ENCODE measurements at places on chromosomes 1 and 21.

DNA sequence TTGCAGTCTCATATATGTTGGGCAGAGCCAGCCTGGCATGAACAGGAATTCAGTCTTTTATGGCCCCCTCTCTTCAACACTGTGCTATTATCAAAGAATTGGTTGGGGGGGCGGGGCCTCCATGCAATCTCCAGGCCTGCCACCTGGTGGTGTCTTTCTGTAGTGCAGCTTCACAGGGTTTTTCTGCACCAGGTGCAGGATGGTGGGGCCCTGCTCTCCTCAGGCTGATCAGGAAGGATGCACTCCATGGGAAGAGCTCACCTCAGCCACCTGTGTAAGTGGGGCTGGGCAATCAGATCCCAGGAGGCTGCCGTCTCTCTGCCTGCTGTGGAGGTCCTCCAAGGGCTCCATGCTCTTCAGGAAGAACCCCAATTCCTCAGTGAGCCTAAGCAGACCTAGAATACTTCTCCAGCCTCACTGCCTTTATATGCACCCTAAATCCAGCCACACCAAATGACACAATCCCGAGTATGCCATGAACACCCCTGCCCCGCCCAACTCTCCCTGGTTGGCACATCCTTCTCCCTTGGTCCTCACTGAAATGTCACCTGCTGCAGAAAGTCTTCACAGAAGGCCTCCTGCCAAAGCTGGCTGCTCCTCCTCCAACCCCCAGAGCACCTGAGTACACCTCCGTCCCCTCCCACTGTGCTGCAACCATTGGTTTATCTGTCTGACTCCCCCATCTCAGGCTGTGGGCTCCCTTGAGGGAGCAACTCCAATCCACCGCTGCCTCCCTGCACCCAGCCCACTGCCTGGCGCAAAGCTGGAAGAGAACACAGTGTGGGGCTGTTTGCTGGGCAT, 16.5 kb downstream of the STK40 start:
- peak; percentile 25 for DNase-seq

GRCh38 chr1:246012341-246012740, 494.7 kb downstream of the SMYD3 start:
- DNase-seq: peak; percentile 30

- DNase-seq: no peak
Measured at GRCh38 chr21:39071623-39072214, 111.5 kb downstream of the PSMG1 start.

DNA sequence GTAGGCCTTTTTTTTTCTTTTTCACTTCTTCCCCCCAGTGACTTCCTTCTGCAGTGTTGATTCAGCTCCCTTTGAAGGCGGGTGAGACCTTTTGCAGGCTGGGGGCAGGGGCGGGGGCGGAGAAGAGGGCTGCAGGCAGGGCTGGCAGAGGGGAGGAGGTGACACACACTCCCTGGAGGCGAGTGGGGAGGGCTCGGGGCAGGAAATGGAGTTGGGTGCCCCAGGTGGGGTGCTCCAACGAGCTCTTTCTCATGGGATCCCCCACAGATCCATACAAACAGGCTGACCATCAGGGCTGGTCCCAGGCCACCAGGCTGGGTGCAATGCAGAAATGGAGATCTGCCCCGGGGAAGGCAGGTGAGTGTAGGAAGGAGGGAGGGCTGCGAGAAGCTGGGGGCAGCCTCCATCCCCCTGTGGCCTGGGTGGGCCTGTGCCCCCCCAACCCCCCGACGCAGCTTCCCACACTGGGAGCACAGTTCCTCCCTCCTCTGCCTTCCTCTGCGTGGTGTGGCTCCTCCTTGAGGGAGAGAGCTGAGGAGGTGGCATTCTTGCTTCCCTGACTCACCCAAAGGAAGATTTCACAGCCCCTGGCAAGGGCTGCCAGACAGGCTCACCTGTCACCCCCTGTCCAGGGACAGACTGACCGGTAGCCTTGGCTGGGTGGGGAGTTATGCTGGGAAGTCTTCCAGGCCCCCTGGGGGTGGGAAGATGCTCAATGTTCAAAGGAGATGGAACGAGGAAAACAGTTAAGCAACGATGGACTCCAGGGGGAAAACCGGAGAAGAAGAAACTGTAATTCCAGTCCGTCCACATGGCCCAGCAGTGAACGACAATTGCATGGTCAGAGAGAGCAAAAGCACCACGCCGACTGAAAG, 7.1 kb upstream of the ITGB2 start:
- DNase-seq: peak; percentile 96

- no peak for DNase-seq
Measured at GRCh38 chr21:33938381-33938780, 22.8 kb upstream of the ATP5PO start.

- no peak for DNase-seq
Measured at GRCh38 chr1:208931936-208932335, 651.6 kb upstream of the CAMK1G start.

- no peak for DNase-seq
Measured at GRCh38 chr21:30561957-30562356, 843 bp upstream of the KRTAP19-7 start.

GRCh38 chr1:186568221-186568620, 107.3 kb upstream of the PDC start:
- DNase-seq: no peak

GRCh38 chr1:156926175-156926574, 5.7 kb downstream of the LRRC71 start:
- DNase-seq: no peak

DNA sequence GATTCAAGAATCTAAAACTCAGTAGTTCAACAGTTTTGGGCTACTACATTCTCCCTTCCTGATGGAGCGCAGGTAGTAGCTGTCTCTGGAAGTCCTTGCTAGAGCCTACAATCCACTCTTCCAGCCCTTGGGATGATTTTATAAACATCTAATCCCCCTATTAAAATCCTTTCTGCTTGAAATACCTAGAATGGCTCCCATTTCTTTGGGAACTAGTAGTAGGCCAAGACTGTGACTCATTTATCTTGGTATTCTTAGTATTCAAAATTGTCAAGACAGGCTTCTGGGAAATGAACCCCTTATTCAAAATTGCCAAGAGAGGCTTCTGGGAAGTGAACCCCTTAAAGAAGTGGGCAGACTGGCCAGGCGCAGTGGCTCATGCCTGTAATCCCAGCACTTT, 142.5 kb upstream of the FGGY start:
- no peak for DNase-seq

GRCh38 chr1:28110555-28110954, 22.1 kb upstream of the EYA3 start:
- DNase-seq: peak; percentile 36

DNA sequence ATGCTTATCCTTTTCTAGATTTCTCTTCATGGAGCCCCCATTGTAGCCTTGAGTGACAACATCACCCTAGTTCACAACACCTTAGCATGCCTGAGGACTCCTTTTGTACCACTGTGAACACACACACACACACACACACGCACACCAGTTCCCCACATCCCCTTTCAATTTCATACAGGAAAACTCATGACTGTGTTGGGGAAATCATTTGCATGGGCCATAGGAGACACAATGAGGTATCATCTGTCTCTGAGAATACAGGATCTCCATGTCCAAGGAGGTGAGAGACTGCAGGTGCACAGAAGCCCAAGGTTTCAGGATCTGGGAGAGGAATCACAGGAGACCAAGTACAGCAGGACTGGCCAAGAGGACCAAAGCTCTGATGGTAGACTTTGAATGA, 119.7 kb downstream of the TPTE start:
- DNase-seq: no peak

GRCh38 chr1:241640867-241641622, 876 bp upstream of the CHML start:
- no peak for DNase-seq

- no peak for DNase-seq
Measured at GRCh38 chr1:208120431-208120790, 123.8 kb downstream of the PLXNA2 start.

- no peak for DNase-seq
Measured at GRCh38 chr1:165241321-165241720, 115.2 kb downstream of the LMX1A start.

- DNase-seq: no peak
Measured at GRCh38 chr1:39671793-39672550, at the start of gene NT5C1A. TSS of gene NT5C1A (minus strand) at chr1:39672107. CDS start at chr1:39672038, 69 bp downstream.

GRCh38 chr1:20151906-20152598, 12.9 kb downstream of the PLA2G2F start:
- peak; percentile 45 for DNase-seq

DNA sequence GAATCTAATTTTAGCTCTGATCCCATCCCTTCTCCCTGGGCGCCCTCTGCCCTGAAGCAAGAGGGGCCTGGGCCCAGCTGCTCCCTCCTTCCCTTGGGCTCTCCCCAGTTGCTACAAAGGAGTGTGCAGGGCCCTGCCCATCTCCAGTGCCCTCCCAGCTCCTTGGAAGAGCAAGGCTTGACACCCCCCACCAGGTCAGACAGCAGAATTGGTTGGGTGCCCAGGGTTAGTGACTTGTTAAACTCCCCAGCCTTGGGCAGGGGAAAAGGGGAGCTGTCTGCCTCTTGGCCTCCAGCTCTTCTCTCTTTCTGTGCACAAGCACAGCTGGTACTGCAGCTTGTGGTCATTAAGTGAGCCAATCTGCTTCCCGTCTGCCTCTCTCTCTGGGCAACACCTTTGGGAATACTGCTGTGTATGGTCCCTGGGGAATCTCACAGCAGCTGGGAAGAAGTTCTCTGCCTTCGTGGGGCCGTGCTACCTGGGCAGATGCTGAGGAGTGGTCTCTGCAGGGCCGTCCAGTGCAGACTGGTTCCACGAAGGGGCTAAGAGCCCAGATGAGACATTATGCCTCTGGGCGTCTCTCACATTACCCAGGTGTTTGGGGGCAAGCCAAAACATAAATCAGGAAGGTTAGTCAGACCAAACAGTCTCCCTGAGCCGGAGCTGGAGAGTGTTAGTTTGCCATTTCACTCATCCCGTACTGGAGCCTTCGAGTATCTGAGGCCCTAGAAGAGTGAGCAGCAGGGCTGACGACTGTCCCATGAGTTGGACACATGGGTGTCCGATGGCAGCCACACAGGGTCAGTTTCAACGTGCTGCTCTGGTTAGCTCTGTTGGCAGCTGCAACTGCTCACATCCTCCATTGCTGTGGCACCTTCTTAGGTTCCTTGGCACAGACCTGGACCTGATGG, 37.3 kb downstream of the TMEM53 start:
- DNase-seq: no peak

GRCh38 chr21:36481639-36482038, 1.7 kb upstream of the CLDN14 start:
- DNase-seq: no peak

DNA sequence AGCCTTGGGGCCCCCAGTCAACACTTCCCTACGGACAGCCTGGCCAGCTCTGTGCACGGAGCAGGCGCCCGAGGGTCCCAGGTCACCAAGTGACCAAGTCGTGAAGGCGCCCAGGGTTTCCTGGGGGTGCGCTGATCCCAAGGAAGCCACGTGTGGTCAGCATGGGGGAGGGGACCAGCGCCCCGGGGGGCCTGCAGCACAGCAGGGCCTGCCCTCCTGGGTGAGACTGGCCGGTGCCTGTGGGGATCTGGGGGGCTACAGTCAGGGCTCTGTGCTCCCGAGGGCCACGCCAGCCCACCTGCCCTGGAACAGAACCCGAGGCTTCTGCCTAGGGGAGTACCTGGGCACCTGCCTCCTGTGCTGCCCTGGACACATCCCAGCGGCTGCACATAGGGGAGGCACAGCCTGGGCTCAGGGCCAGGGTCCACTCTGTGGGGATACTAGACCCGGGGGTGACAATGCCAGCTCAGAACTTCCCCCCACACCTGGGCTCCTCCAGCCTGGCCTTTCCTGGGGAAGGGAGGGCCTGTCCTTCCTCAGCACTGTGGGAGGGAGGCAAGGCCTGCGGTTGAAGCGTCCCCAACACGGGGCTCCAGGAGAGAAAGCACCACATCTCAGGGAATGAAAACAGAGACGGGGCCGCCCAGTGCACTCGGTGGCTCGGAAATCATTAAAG, 6.2 kb upstream of the POFUT2 start:
- no peak for DNase-seq

DNA sequence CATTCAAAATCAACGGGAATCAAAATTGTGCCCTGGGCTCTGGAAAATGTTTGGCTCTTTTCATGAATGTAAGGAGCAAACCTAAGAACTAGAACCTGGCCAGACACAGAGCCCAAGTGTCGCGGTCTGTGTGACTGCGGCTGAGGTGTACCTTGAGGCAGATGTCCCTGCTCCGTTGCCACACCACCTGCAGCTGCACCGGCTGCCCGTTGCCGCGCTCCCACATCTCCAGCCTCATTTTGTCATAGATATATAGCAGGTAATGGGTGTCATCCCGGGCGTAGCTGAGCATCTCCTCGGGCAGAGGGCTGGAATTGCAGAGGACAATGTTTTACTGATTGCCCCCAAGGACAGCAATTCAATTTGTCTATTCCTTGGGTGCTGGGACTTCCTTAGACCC, 18.7 kb downstream of the EXOSC10 start:
- DNase-seq: no peak

- DNase-seq: no peak
Measured at GRCh38 chr1:153577138-153577537, 11.5 kb upstream of the S100A2 start.

DNA sequence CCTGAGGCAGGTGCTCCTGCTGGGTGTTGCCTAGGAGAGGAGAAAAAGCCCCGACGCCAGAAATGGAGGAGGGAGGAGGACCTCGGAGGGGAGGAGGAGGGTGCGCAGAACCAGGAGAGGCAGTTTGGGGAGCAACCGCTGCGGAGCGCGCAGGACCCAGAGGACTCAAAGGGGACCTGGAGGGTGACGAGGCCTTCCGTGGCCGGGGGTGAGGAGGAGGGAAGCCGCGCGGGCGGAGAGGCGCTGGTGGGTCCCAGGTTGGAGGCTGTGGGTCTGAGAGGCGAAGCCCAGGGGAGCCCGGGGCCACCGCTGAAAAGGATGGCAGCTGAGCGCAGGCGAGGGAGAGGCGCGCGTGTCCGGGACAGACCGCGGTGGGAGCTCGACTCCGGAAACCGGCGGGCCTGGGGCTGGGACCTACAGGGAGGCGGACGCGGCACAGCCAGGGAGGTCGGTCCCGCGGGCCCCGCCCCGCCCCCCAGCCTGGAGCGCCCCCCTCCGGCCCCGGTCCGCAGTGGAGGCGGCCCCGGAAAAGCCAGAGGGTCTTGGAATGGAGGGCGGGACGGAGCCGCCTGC, 15.1 kb downstream of the RNF223 start:
- DNase-seq: peak; percentile 37

- no peak for DNase-seq
Measured at GRCh38 chr1:226711976-226712741, 26.9 kb downstream of the ITPKB start.

- DNase-seq: no peak
Measured at GRCh38 chr1:44826375-44827196, 16.5 kb downstream of the PTCH2 start.

- no peak for DNase-seq
Measured at GRCh38 chr1:92956254-92957029, 4.8 kb downstream of the DIPK1A start.

DNA sequence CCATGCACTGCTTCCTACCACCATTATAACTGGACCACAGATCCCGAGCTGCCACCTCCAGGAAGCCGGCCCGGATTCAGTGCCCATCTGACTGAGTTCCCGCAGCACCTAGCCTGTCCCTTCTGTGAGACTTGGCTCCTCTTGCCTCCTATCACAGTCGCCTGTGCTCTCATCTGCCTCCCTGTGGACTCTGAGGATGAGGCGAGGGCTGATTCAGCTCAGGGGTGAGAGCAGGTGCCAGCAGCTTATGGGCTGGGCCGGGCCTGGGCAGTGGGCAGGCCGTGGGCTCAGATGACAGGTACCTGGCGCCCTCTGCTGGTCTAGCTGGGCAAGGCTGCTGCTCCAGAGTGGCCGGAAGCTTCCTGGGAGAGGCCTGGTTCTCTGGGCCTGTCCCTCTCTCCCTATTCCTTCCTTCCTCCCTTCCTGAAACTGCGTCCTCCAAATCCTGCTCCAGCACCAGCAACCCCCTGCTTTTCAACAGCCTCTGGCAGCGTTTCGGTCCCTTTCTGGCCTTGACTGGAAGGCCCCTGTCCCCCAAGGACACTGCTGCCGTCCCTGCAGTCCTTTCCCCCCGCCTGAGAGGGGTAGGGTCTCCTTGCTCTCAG, 17.3 kb upstream of the PCSK9 start:
- peak; percentile 91 for DNase-seq

Data from NCI-H226 (cell line).